Stimulated activated CD4-positive, alpha-beta T cell treated with anti-CD3 and anti-CD28 coated beads, Interleukin-15, amount 100 ng/mL, for 1 hour (primary cell): ENCODE measurements at places on chromosomes 3 and 15.

DNA sequence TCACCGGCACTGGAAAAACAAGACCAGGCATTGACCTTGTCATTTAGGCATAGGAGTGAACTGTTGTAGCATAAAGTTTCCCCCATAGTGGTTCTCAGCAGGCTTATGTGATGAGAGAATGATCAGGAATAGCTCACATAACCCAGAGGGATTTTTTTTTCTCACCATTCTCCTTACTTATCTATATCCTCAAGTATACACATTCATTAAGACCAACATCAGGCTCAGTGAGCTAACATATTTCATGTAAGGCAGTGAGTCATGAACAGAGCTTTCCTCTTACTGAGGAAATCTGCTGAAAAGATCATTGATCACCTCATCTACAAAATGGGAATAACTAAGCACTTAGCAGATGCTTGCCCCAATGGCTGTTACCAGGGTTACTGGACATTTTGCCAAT lies 396.6 kb upstream of the TMCO5A start:
- DNase-seq, result no peak

- no peak for DNase-seq
These were observed 61.1 kb downstream of the FNDC3B start for GRCh38 chr3:172100482-172100881.

DNA sequence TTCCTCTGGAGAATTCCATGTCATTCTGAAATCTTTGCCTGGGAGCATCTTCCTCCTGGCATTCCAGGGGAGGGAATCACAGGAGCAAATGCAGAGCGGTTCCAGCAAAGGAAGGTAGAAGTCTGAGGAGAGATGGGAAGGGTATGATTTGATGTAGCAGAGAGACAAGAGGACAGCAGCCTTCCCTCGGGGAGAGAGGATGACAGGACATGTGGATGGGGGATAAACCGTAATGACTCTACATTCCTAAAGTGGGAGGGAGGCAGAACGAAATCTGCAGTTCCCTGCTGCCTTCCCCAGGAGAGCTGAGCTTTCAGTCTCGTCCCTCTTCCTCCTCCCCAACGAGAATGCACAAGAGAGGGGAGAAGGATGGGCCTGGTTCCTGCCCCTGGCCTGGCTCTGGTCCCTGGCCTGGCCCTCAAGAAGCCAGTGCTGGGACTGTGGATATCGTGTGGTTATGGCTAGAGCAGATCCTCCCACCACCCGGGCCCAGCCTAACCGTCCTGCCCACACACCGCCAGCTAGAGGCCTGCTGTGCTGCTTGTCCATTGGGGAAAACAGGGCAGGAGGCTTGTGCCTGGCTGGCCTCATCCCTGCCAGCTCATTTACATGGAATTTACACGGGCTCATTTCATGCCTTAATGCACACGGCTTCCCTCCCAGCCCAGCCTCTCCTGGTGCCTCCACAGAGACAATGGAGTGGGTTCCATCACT lies 26.6 kb downstream of the SEMA7A start:
- DNase-seq, result no peak

DNA sequence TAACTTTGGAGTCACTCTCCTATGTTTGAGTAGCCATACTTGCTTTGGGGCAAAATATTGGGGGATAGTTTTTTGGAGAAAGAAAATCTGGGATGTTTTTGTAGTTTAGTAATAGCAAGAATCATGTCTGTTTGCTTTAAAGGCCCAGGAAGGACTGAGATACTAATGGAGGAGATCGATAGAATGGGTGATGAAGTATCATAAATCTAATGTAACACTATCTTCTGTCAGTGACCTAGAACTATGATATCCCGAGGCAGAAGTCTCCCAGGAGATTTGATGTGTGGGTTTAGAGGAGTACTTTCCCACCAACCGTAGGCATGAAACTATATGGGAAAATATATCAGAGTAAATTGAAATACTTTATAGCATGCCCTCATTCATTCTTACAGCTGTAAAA lies 21.0 kb upstream of the NFKBIZ start:
- no peak for DNase-seq

- no peak for DNase-seq
These were observed 79.4 kb downstream of the GTPBP8 start for GRCh38 chr3:113070072-113070640.

DNA sequence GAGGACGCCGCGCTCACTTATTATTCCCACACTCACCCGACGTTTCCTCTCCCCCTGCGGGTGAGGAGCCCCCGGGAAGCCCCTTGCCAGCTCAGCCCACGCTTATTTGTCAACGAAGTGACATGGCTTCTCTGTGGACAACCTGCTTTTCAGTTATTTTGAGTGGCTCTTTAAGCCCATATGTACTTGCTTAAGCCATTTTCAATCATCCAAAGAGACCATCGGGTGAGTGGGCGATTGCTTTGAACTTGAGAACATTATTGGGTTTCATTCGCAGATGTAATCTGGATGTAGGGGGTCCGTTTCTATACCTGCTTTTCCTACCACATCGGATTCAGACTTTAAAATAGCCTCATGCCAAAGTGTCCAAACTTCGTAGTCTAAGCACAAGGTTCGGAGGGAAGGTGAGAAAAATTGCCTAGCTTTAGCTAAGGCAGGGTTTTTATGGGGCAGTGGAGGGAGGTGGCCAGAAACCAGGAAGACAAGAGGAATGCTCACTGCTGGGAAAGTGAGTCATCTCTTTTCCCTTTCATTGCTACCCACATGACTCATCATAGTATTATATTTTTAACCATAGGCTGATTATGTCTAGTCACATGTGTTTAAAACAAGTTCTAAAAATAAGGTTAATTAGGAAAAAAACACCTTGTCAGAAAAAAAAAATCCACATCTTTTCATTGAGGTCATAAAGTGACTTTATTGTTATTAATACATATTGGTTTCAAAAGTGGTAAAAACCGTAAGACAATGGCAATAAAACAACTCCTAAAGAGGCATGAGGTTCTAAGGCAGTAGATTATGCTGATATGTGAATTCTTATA lies 773.1 kb upstream of the NR2F2 start:
- DNase-seq, result no peak

GRCh38 chr3:28934126-28934813 lies 346.6 kb upstream of the RBMS3 start:
- DNase-seq, result no peak

DNA sequence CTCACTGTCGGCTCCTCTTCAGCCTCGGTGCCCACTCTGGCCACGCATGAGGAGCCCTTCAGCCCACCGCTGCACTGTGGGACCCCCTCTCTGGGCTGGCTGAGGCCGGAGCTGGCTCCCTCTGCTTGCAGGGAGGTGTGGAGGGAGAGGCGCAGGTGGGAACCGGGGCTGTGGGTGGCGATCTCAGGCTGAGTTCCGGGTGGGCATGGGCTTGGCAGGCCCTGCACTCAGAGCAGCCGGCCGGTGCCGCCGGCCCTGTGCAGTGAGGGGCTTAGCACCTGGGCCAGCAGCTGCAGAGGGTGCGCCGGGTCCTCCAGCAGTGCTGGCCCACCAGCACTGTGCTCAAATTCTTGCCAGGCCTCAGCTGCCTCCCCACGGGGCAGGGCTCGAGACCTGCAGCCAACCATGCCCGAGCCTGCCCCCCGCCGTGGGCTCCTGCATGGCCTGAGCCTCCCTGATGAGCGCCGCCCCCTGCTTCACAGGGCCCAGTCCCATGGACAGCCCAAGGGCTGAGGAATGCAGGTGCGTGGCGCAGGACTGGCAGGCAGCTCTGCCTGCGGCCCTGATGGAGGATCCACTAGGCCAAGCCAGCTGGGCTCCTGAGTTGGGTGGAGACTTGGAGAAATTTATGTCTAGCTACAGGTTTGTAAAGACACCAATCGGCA lies 899.1 kb downstream of the SI start:
- DNase-seq, result no peak

DNA sequence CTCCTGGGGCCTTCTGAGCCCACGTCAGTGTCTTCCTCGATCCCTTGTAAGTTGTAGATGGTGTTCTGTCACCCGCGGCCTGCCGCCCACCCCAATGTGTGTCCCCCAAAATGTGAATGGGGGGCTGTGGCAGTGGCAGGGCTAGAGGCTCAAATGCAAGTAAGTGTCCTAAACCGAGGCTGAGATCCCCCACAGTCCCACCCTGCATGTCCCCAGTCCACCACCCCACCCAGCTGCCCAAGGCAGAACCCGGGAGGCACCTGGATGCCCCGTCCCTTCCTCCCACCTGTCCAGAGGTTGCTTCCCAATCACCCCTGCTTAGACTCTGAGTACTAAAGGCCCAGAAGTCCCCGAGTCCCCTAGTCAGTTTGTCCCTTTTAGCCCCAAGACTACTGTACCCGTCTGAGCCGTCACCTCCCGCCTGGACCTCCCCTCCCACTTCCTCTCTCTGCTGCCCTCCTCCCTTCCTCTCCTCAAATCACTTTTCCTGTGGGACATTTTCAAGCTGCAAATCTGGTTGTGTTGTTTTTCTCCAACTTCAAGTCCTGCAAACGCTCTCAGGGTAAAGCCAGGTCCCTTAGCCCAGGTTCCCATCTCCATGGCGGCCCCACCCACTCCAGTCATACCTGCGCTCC lies 11.8 kb upstream of the PLXND1 start:
- DNase-seq, result no peak

DNA sequence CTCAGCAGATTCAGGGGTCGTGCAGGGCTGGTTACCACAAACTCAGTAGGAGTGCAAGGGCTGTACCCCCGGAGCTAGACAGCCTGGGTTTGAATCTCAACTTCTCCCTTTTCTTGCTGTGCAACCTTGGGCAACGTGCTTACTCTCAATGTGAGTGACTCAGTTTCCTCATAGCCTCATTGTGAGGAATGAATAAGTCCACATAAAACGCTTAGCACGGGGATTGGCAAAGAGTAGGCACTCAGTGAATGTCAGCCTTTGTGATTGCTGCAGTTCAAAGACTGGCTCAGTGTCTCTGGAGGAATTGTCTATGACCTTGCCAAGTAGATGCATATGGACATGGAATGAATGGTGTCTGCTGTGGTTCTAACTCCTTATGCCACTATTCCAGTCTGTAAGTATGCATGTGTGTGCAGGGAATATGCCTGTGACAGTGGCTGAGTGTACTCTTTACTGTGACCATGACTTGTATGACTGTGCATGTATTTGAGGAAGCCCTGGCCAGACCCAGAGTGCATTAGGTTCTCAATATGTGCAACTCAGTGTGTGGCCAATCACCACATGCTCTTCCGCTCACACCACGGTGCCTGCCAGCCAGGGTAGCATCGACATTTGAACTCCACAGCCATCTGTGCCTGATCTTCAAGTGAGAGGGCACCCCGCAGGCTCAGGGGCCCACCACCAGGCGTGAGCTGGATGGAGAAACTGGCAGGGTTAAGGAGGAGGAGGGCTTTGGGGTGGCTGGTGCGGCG lies 900 bp upstream of the HYAL3 start:
- DNase-seq, result no peak

- no peak for DNase-seq
These were observed 38.2 kb downstream of the TMCC1 start for GRCh38 chr3:129855170-129855831.

GRCh38 chr3:39542588-39542988 lies 75.1 kb downstream of the MOBP start:
- no peak for DNase-seq

- DNase-seq, result no peak
These were observed 264.0 kb upstream of the DPH6 start for GRCh38 chr15:35810007-35810406.

DNA sequence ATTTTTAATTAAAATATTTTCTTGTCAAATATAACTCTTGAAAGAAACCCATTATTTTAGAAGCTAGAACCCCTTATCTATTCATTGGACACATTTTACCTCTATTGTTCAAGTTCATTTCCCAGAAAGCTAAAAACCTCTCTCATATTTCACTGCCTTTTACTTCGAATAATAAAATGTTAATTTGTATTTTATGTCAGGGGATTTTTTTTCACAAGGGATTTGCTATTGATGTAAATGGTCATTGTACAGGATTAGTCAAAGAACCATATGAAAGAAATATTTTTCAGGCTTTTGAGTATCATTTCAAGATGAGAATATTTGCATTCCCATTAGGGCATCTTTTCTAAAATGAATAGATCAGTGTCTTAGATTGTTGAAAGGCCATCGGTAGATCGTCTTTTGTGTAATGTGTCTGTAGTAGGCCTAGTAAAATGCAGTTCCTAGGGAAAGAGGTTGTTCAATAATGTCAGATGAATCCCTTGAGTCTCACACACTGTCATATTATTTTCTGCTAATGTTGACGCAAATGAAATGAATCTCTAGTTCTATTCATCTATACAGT lies 114.5 kb downstream of the ROBO1 start:
- DNase-seq, result no peak

DNA sequence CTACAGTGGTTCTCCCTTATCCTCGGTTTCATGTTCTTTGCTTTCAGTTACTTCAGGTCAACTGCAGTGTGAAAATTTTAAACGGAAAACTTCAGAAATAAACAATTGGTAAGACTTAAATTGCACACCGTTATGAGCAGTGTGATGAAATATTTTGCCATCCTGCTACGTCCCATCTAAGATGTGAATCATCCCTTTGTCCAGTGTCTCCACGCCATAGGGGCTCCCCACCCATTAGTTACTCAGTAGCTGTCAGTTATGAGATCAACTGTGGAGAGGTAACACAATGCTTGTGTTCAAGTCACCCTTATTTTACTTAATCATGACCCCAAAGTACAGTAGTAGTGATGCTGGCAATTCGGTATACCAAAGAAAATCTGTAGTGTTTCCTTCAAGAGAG lies 47.4 kb downstream of the TJP1 start:
- no peak for DNase-seq

GRCh38 chr15:58873267-58873666 lies 60.2 kb downstream of the SLTM start:
- DNase-seq, result no peak

DNA sequence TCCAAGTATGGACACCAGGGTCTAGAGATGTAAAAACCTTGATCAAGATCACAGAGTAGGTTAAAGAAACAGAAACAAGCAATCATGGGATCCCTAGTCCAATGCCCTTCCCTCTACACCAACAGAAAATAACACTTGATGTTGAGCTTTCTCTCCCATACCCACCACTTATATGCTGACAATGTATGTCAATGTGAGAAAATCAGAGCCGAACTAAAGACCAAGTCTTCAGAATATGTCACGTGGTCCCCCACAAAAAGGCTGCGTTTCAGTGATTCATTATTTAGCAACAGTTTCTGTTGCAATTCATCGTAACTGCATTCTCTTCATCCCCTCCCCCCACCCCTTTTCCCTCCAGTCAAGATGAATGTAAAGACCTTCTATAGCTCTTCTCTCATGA lies 278.9 kb upstream of the STT3B start:
- no peak for DNase-seq

GRCh38 chr3:54756330-54756731 lies 171.5 kb downstream of the LRTM1 start:
- DNase-seq, result no peak

GRCh38 chr3:61649381-61650170 lies 88.2 kb downstream of the PTPRG start:
- DNase-seq, result no peak

- DNase-seq, result no peak
These were observed 3.3 kb downstream of the RPL15 start for GRCh38 chr3:23920151-23920655.

- DNase-seq, result no peak
These were observed 7.8 kb downstream of the SCG5 start for GRCh38 chr15:32649342-32649741.

- DNase-seq, result no peak
These were observed 26.7 kb downstream of the NRROS start for GRCh38 chr3:196666001-196666867.
